Activated CD8-positive, alpha-beta memory T cell treated with anti-CD3 and anti-CD28 coated beads for 4 hours (primary cell): ENCODE measurements at places on chromosomes 12 and 14.

- no peak for DNase-seq
Observed at GRCh38 chr14:105412771-105413543, 6.7 kb upstream of the MTA1 start.

GRCh38 chr12:98399532-98399931 lies 115.9 kb upstream of the TMPO start:
- peak; percentile 43 for DNase-seq

- DNase-seq: no peak
Observed at GRCh38 chr14:68658029-68658509, 134.8 kb downstream of the ZFP36L1 start.

DNA sequence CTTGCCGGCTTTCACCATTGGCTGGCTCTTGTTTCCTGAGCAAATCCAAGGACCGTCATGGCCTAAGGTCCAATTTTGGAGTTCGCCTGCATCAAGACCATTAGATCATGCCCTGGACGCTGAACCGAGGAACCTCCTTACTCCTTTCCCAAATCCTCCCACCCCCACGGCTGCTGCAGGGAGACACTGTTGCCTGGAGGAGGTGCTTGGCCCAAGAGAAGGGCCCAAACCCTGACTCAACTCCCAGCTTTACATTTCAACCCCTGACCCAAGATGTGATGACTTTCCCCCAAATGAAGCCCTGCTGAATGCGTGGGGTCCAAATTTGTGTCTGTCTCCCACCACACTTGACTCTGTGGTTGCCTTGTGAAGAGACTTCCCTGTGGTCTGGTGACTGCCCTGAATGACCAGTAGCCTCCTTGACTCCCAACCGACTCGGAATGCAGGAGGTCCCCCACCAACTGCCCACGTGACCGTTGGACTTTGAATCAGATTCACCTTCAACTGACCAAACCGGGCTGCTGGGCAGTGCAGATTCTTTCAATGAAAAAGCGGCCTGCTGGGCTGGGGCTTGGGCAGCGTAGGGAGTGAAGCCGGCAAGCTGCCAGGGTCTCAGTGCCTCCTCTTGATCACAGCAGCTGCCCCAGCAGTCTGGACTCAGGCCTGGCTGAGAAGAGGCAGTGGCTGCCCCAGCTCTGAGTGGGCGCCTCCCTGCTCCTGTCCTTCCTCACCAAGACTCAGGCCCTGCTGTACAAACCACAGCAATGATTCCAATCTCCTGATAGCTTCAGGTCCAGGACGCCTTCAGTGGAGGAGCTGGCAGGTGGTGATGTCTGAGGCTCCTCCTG lies 46.7 kb upstream of the OASL start:
- DNase-seq: no peak

GRCh38 chr12:45282411-45282810 lies 66.5 kb downstream of the ANO6 start:
- no peak for DNase-seq

DNA sequence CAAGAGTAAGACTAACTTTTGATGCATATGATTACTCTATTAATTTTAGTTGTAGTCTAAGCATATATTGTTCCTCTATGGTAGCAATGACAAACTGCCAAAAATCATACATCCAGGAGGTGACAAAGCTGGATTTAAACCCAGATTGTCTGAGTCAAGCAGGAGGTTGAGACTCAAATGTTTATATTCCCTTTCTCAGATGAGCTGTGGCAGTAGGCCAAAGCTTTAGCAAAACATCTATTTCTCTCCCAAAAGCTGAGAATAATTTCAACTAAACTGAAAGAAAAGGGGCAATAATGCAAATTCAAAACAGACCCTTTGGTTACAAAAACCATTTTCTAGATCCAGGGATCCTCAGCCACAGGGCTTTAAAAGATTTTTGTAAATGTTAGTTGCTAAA lies 173.6 kb downstream of the SEC23A start:
- DNase-seq: no peak

GRCh38 chr12:95740751-95741150 lies 49.8 kb downstream of the NTN4 start:
- DNase-seq: no peak

GRCh38 chr12:9334041-9334692 lies 126.0 kb upstream of the PZP start:
- DNase-seq: no peak

GRCh38 chr12:32284561-32284960 lies 114.8 kb upstream of the FGD4 start:
- DNase-seq: no peak

GRCh38 chr12:12704593-12705230 lies 8.7 kb upstream of the GPR19 start:
- DNase-seq: no peak

DNA sequence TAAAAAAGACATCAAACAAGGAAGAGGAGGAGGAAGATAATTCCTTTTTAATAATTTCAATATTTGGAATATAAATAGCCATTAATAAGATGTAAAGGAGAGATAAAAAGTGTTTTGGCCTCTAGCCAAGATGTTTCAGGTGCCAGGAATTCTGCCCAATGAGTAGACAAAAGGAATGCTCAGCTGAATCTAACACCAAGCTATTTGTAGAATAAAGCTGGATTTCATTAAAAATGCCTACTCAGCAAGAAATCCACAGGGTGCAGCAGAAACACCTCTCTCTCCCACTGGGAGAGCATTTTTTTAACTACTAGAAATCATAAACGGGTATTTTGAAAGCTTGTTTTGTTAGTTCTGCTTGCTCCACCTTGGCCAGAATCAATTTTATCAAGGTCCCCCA lies 4.1 kb upstream of the STAB2 start:
- no peak for DNase-seq

DNA sequence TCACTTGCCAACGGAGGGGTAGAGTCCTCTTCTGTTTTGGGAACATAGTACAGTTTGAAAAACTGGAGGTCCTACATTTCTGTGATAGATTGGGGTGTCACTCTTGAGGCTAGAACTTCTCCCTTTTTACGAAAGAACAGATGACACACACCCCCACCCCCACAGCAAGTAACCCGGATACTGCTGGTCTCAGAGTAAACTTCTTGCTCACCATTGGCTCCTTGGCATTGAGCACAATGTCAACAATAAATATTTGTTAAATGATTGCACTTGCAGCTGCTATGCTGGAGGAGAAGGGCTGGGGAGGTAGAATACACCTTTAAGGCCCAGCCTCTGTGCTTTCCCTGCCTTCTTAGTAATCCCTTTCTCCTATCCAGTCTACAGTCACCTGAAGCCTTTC lies 149.8 kb downstream of the TGFB3 start:
- DNase-seq: no peak
